Activated CD4-positive, alpha-beta T cell treated with anti-CD3 and anti-CD28 coated beads, Interleukin-2, Interleukin-6, amounts not matched to agents 100 ng/mL and 50 ng/mL, durations not matched to agents 16 hours and 8 hours (primary cell): ENCODE measurements at places on chromosomes 2 and 18.

DNA sequence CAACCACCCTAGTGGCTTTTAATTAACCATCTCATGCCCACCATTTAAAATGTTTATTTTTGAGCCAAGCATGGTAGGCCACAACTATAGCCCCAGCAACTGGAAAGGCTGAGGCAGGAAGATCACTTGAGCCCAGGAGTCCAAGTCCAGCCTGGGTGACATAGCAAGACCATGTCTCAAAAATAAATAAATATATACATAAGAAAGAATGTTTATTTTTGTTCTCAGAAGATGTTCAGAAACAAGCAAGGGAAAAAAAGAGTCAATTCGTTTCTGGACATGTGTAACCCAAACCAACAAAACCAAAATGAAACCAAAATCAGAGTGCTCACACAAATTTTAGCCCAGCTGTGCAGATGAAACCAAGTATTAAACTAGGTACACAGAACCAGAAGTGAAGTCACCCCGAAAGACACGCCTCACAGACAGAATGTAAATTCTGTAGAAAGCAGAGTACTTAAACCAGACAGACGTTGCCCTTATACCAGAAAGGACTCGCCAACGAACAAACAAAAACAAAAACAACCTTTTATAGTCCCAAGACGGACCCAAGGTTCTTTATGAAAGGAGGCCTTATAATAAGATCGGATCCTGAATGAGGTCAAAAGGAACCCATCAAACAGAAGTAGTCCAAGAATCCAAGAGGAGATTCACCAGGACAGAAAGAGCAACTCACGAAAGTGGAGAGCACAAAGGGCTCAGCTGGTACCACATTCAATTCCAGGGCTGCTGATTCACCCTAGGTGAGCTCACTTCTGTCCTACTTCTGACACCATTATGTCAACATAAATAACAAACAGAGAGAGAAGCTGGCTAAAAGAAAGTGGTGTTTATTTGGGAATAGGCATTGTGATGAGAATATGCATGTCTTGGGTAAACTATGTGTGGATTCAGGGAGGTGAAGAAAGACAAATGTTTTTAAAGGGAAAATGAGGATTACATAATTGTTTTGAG is 31.8 kb upstream of the MTCL1 start:
- DNase-seq = peak; percentile 6

DNA sequence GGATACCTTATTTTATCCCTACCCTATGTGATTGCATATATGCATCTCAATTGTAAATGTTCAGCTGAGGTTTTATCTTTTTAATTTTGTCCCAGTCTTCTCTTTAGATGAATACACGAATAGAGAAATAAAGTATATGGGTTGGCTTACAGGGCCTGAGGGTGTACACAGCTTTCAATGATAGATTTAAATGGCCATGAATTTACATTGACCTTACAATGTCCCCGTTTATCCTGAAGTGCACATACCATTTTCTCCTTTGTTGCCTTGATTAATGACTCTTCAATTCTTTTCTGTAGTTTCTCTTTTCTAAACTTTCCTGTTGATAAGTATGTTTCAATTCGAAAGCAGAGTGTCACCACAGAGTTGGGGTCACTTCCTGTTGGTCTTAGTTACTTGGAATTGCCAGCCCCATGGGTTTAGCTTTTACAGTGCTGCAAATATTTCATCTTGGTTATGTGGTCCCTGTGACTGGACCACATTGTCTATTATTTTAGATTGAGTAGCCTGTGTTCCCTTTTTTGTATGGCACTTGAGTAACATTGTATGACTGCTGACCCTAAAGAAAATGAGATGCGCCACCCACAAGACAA is 1616.3 kb upstream of the ACVR2A start:
- DNase-seq = peak; percentile 0

GRCh38 chr18:62258616-62259015 is 66.5 kb upstream of the TNFRSF11A start:
- no peak for DNase-seq

DNA sequence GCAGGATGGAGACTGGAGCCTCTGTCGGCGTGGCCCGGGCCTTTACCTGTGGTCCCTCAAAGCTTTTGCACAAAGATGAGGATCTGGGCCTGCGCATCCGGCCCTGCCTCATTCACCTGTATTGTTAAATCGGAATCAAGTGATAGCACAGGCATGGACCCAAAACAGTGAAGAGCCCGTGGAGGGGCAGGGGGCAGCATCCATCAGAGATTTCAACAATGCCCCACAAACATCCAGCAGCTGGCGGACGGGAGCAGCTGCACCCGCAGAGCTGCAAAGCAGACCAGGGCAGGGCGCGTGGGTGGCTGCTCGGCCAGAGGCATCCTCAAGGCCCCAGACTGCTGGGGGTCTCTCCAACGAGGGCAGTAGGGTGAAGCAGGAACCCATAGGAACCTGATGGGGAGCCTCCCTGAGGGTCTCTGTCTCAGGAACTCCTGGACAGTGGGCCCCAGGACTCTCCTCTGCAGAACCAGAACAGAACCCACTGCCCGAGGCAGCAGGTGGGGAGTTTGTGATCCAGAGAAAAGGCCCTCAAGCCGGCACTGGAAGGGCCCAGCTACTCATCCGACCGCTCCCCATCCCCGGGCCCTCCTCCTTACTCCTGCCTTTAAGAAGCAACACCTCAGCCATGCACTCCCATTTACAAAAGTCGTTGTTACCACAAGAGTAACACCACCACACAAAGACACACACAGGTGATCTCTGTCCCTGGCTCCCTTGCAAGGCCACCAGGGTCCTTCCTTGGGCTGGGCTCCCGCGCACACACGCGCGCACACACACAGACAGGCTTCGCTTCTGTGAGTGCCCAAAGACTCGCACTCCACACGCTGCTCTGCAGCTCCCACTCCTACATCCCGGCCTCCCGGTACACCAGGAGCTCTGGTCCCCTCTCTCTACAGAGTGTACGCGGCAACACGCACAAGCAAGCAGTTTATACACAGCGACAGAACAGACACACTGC is 28.8 kb downstream of the HDAC4 start:
- no peak for DNase-seq

- no peak for DNase-seq
Measured at GRCh38 chr2:55022476-55022875, 27.8 kb downstream of the RTN4 start.

GRCh38 chr18:26003817-26004216 is 86.6 kb downstream of the SS18 start:
- no peak for DNase-seq

DNA sequence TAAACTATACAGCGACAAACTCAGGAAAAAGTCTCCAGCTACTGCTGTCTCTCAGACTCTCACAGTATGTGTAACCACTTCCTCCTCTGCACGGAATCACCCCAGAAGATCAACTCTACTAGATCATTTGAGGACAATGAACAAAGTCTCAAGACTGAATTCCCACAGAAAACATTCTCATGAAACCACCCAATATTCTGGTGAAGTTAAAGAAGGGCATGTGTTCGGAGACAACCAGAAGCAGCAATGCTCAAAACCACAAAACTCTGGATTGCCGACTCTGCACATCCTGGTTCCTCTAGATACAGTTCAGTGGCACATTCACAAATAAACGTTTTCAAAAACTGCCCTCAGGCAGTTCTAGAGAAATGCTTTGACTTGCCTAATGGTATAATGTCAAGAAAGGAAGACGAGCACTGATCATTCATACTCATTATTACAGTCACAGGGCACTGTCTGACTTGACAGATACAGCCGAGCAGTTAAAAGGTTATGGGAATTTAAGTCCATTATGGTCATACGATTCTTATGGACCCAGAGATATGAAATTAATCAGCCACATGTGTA is 91.9 kb upstream of the STK17B start:
- DNase-seq = peak; percentile 78

DNA sequence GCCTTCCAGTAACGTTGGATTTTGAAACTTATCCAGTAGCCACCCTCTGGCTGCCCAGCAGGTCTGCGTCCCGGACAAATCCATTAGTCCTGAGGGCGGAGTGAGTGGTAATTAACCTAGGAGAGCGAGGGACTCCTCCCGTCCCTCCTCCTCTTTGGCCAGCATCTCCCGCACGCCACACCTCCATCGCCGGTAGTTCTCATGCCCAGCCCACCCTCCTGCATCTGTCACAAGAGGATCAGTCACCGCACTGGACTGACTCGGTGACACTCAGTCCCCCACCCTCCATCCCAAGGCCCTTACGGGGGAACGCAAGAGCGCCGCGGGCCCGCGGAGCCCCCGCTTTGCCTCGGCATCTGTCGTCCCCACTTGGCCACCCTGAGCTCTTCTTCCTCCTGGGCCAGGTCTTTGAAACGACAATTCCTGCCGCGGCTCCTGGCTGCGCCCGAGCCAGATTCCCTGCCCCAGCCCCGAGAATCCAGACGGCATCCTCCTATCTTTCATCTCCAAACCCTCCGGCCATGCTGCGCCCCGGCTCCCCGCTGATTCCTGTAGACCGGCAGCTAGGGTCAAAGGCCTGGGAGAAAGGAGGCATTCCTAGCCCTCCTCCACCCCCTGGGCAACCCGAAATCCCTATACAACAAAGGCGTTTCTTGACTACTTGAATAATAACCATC is 77.5 kb downstream of the EIF2AK3 start:
- no peak for DNase-seq

DNA sequence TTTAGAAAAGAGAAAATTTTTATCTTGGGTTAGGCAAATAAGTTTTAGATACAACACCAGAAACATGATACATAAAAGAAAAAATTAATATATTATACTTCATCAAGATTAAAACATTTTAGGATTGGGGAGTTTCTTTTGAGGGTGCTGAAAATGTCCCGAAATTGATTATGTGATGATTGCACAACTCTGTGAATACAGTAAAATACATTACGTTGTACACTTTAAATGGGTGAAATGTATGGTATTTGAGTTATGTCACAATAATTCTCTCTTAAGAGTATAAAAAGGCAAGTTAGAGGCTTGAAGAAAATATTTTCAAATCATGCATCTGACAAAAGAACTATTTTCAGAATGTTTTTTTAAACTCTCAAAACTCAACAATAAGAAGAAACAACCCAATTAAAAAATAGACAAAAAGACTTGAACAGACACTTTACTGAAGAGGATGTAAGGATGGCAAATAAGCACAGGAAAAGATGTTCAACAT is 36.2 kb upstream of the INO80C start:
- no peak for DNase-seq

DNA sequence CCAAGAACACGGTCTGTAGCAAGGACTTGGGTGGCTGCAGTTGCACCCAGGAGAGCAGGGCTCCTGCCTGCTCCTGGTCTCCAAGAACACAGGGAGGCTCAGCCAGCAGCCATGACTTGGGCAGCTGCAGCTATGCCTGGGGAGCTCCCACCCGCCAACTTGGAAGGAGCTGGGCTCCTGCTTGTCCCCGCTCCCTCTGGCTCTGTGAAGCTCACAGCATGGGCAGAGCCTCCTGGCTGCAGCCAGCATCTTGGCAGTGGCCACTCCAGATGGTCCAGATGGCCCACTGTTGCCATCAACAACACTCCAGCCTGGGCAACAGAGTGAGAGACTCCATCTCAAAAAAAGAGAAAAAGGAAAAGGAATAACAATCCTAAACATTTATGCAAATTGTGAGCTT is 5.2 kb downstream of the ZSCAN30 start:
- DNase-seq = no peak

DNA sequence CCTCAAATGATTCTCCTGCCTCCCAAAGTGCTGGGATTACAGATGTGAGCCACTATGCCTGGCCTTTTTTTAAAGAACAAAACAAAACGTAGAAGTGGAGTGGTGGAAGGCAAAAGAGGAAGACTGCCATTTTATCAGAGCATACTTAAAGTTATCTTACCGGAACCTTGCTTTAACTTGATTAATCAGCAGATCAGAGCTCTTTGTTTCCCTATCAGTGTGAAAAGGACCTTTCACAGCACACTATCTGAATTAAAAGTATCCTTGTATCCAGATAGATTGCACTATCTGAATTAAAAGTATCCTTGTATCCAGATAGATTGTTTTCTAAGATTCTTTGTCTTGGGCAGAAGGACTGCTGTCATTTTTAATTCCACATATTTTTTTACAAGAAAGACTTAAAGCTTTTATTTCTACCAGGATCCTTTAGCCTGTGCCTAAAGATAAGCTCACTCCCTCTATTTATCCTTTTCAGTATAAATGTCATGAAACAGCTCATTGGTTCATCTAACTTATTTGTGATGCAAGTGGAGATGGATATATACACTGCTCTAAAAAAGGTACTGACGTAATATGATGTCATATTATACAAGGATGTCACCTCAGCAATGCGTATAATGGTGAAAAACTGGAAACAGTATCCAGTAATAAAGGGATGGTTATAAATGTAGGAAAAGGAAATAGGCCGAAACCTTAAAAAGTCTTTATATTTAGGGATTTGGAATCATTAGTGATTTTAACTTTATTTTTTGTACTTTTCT is 17.8 kb downstream of the GMCL1 start:
- no peak for DNase-seq

- no peak for DNase-seq
Measured at GRCh38 chr2:96091711-96092572, 24.4 kb downstream of the ADRA2B start.

DNA sequence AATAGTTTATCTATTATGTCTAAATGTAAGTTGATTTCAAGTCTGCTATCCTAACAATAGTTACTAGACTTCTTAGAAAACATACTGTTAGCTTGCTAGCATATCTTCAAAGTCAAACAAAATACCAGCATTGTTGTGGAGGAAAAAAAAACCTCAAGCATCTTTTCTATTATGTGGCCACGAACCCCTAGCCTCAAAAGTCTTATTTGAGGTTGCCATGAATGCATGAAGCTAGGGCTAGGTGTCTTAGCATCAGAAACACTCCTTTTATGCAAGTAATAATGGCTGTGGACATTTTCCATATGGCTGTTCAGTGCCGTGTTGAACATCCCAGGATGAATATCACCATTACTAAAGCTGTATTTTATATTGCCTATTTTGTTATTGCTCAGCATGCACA is 86.6 kb upstream of the OTX1 start:
- no peak for DNase-seq

GRCh38 chr18:75391279-75392225 is 36.0 kb downstream of the SMIM21 start:
- DNase-seq = no peak

DNA sequence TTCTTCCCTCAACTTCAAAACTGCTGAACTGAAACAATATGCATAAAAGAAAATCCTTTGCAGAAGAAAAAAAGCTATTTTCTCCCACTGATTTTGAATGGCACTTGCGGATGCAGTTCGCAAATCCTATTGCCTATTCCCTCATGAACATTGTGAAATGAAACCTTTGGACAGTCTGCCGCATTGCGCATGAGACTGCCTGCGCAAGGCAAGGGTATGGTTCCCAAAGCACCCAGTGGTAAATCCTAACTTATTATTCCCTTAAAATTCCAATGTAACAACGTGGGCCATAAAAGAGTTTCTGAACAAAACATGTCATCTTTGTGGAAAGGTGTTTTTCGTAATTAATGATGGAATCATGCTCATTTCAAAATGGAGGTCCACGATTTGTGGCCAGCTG is 8.4 kb downstream of the HOXD8 start:
- no peak for DNase-seq

DNA sequence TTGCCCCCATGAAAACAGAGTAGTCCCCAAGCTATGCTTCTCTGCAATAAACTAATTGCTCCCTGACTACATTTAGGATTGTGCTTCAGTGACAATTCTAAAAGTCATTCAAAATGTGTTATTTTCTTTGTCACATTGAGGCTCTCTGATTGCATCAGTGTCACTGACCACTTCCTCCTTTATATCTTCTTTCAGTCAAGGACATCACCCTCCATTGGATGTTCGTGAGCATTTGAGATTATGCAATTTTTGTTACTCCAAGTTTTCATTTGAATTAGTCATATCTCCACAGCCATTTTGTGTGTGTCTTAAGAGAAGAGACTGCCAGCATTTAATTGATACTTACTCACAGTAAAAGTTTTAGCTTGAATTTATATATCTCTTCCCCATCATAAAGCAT is 780.8 kb upstream of the GCFC2 start:
- DNase-seq = no peak

GRCh38 chr2:145184741-145185651 is 665.1 kb upstream of the ZEB2 start:
- DNase-seq = no peak
